ENCODE measurements at places on chromosomes 3 and 15.

DNA sequence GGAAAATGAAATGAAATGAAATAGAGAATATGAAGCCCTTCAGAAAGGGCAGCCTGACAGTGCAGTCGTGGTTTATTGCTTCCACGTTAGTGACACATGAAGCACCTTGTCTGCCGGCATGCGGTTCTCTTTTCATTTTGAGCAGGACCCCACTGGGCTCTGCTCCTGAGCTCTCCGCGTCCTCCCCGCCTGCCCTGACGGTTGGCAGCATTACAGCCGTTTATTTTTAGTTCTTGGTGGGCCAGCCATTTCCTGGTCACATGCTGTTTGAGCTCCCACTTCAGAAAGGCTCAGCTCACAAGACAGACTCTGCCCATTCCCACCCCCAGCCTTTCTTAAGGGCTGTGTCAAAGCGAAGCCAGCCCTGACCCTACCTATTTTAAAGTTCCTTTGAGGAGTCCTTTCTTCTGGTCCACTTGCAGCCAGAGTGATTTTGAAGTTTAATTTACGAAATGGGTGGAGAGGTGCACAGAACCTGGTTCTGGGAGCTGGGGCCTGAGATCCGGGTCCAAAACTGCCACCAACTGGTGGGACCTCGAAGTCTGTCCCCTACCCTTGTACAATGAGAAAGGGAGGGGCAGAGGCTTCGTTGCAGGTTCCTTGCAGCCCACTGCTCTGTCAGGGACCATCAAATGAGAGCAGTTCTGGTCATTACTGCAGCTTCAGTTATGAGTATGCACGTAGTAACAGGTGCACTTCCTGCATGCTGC, 60.1 kb downstream of the MGLL start:
- peak; percentile 39 for DNase-seq

- no peak for DNase-seq
Observed at GRCh38 chr15:43429687-43430086, 58.8 kb downstream of the TUBGCP4 start.

DNA sequence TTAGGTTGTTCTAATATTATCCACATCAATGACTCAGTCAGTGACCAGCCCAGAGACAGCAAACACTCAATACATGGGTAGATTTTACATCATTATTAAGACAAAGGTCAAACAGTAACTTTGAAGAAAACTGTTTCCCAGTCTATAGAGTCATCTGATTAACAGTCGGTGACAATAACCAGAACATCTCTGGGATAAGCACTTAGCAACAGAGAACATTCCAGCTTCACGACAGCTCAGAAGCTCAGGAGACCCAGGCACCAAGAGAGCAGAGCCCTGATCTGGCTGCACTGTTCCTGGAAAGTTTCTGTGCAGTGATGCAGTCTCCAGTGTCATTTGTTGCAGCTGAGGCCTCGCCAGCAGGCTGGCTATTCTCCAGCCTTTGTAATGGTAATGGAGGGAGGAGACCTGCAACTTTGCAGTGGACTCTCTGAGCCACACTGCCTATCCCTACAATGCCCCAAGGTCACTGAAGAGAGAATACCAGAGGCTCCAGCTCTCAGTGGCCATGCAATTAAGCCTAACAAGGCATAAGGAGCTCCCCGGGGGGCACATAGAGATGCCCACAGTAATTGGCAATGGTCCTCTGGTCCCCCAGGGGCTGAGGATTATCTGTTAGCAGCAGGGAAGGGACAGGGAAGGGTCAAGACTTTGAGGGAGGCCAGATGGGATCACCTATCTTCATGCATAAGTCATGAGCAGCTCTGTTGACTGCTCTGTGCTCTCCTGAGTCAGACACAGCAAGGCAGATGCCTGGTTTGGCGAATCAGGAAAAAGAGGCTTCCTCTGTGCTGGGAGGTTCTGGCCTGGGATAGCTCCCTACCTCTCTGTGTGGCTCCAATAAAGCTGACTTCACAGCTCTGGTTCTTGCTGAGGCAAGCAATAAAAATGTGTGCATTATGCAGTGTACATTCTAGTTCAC, 163.6 kb downstream of the CTNNB1 start:
- no peak for DNase-seq

DNA sequence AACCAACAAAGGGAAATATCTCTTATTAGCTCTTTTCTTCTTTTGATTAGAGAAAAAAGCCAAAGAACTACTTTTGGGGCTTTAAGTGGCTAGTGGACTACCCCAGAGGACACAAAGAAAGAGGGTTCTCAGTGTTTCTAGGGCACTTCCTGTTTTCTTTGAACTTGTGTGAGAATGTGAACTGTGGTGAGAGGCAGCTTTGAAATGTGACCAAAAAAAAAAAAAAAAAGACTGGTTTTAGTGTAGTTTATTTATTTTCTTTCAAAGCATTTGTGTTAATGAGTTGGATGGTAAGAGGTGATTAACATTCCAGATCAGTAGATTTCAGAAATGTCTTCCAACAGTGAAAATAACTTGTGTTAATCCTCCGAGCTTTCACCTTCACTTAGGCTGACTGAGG, 32.4 kb downstream of the SELENOT start:
- DNase-seq: peak; percentile 31

- DNase-seq: no peak
Observed at GRCh38 chr3:42742259-42742658, 30.8 kb downstream of the CCDC13 start.

- no peak for DNase-seq
Observed at GRCh38 chr15:37112171-37112570, 11.8 kb upstream of the MEIS2 start.

DNA sequence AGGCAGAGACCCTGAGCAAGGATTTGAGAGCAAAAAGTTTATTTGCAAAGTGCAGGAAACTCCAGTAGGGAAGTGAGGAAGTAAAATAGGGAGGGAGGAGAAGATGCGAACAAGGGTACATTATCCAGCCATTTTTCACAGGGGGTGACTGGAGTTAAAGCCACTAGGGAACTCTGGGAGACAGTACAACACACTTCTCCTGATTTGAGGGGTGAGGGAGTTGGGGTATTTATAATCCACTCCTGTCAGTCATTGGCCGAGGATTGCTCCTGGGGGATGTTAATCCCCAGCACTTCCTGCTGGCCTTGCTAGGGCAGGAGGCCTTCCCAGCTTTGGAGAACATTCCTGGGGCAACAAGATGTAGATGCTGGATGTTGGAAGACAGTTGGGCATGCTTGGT, 28.2 kb downstream of the CCR3 start:
- no peak for DNase-seq
